Vagina (tissue), 2 donors: ENCODE measurements at places on chromosomes 12 and 14.

DNA sequence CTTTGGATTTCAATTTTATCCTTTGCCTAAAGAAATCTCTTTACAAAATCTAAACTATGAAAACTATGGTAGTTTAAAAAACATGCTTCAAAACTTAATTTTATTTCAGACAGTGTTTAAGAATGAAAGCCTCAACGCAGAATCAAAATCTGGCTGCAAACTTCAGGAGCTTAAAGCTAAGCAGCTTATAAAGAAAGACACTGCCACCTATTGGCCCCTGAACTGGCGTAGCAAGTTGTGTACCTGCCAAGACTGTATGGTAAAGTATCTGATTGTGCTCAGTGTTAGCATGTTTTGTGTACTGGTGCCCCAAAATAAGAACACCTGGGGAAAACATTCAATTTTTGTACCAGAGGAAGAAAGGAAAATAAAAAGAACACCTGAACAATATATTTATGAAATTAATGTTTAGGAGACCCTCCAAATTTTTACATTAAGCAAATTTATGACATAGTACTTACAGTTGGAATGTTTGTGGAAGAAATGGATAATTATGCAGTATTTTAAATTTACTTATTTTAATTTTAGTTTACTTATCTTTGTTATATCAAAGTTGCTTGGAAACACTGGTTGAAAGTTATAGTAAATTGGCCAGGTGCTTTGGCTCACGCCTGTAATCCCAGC lies 12.2 kb downstream of the UBR7 start:
- no peak for DNase-seq

- DNase-seq, result no peak
These were observed 158.2 kb upstream of the RGS6 start for GRCh38 chr14:71773898-71774481.

- DNase-seq, result no peak
These were observed 4.2 kb upstream of the AMN1 start for GRCh38 chr12:31732926-31733548.

DNA sequence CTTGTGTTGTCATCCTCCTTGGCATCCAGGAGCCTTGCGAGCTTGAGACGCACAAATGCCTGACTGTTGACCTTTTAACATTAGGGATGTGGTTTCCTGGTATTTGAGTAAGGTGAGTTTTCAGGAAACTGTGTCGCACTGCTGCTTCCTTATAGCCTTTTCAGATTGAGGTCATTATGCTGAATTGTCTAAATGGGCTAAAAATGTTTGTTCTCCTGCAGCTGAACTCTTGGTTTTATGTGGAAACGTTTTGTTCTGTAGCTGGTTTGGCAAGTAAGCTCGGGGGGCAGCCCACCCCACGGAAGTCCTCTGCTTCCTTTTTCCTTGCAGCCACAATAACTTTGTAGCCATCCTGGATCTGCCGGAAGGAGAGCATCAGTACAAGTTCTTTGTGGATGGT lies 5.7 kb downstream of the PRKAB1 start:
- no peak for DNase-seq

DNA sequence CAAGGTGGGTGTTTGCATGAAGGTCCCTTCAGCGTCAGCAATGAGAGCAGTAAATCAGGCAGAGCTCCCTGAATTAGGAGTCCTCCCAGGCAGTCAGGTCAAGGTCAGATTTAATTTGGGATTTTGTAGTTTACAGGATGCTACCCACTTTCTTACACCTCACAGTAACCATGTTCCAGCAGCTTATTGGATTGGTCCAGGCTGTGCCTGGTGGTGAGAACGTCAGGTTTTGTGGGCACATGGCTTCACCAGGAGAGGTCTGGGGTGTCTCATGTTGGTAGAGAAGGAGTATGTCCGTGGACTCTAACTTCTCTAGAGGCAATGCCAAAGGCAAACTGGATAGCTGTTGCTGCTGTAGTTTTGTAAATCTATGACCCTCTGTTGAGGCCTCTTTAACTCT lies 158.3 kb downstream of the CACNA1C start:
- DNase-seq, result no peak

GRCh38 chr12:6890789-6891645 lies 13.6 kb upstream of the LRRC23 start:
- DNase-seq, result peak; percentile 96

DNA sequence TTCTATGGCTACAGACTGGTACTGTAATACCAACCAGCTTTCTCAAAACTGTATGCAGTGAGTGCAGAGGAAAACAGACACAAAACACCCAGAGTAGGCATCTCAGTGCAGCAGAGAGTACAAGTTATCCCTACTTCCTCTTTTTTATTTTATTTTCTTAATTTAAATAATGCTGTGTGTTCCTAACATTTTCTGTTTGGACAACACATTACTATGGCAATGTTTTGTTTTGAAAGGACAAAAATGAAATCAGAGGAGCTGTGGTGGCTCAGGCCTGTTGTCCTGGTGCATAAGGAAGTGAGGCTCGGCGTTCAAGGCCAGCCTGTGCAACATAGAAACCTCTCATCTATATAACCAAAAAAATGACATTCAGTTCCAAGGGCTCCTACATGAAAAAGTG lies 33.7 kb upstream of the SELPLG start:
- no peak for DNase-seq

DNA sequence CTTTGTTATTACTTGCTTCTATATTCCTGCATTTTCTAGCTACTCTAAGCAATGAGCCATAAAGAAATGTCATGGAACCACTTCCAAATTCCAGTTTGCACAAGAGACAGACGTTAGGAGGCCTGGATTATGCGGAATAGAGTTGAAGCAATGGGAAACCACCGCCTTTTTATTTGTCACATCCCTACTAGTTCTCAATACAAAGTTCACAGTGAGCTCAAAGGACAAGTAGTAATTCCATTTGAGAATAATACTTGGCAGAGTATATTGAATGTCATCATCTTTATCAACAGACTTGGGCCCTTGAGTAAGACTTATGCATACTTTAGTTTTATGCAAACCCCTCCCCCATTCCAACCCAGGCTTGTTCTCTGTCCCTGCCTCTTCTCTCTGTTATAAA lies 3.7 kb upstream of the SLC15A5 start:
- DNase-seq, result no peak

- no peak for DNase-seq
These were observed 32.1 kb upstream of the C14orf180 start for GRCh38 chr14:104547310-104547997.

DNA sequence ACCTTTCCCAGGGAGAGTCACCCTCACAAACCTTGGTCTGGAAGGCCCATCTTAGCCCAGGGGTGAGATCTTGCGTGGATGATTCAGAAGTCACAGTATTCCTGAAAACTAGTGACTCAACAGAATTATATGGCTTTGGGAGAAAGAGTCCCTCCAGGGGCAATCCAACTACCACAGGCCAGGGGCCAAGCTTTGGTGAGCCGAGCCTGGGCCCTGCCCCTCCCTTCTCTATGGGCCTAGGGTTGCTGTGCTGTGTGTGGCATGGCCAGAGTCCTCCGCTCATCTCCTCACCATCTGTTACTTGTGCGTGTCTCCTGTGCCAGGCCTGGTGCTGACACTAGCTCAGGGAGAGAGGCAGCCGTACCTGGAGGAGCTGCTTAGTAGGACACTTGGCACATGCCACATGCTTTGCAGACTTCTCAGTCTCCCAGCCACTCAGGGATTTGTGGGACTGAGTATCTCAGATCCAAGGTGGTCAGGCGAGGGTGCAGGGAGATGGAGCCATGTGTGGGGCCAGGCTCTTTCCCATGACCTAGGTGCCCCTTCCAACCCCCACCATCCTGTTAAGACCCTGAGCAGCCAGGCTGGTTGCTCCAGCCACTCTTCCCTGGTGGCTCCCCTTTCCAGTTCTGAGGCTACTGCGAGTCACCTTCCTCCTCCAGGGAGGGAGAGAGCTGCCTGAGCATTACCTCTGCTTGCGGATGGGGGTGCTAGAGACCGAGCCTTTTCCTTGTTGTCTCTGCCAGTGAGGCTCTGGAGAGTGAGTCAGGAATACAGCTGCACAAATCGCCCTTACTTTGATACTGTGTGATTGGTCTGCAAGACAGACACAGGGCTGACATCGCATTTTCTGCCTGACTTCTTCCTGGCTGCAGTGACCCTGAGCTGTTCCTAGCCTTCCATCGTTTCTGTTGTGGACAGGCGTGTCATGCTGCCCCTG lies 94.1 kb downstream of the SLC25A47 start:
- no peak for DNase-seq

DNA sequence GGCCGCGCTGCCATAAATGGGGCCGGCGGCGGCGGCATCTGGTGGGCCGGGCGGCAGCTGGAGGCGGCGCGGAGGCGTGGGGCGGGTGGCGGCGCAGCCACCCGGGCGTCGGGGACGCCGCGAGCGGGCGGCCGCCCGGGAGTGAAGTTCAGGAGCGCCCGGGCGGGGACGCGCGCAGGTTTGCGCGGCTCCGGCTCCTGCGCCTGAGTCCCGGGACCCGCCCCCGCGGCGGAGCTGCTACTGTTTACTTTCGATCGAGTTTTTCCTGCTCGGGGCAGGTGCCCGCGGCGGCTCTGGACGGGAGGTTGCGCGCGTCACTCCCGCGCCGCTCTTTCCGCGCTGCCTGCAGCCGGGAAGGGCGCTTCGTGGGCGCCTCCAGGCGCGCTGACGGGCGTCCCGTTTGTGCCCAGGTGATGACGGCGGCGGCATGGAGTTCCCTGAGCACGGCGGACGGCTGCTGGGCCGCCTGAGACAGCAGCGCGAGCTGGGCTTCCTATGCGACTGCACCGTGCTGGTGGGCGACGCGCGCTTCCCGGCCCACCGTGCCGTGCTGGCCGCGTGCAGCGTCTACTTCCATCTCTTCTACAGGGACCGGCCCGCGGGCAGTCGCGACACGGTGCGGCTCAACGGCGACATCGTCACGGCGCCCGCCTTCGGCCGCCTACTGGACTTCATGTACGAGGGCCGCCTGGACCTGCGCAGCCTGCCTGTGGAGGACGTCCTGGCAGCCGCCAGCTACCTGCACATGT lies at the start of gene ZBTB42:
TSS of gene ZBTB42 (plus strand) at position 331 of the 749 bp plus-strand sequence. CDS start at position 428, 97 bp downstream.
- no peak for DNase-seq

DNA sequence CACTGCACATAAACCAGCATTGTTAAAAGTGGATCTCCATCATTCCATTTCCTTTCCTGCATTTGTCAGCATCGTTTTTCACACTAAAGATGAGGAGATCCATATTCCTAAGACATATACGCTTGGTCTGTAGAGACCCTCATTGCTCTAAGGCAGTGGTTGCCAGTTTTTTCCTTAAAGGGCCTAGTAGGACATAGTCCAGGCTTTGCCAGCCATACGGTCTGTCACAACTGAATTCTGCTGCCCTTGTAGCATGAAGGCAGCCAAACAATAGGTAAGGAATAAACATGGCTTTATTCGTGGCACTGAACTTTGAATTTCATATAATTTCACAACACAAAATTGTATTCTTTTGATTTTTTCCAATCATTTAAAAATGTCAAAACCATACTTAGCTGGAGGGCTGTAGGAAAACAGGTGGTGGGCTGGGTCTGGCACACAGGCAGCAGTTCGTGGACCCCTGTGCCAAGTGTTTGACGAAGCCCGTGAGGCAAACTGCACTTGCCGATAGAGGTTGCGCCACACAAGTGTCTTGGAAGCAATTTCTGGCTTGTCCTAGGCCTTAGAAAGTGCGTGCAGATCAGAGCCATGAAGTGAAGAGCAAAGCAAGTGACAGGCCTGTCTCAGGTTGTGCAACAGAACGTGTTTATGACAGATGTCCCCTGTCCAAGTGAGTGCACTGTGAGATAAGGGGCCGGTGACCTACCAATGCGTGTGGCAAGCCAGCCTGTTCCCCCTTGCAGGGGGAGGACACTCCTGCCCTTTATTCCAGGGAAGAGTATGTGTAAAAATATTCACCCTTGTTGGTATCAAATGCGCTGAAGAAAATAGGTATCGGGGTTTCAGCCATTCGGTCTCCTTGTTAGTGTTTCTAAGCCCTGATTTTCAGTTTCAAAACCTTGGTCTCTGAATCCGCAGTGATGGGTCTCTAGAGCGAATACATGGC lies 916 bp upstream of the CHPT1 start:
- DNase-seq, result no peak

DNA sequence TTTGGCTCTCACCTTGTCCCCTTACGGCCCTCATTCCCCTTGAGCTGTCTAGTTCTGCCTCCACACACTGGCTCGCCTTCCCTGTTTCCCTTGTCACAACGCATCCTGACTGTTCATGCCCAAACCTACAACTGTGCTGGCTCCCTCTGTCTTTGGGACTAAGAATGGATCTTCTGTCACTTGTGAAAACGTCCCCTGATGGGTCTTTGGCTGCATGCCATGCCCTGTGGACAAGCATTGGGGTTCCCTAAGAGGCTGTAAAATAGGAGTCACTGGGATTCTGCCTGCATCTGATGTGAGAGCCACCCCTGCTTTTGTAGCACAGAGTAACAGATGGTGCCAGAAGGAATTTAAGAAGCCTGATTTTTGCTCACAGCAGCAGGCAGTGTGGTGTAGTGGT lies 285.3 kb upstream of the CRY1 start:
- no peak for DNase-seq

DNA sequence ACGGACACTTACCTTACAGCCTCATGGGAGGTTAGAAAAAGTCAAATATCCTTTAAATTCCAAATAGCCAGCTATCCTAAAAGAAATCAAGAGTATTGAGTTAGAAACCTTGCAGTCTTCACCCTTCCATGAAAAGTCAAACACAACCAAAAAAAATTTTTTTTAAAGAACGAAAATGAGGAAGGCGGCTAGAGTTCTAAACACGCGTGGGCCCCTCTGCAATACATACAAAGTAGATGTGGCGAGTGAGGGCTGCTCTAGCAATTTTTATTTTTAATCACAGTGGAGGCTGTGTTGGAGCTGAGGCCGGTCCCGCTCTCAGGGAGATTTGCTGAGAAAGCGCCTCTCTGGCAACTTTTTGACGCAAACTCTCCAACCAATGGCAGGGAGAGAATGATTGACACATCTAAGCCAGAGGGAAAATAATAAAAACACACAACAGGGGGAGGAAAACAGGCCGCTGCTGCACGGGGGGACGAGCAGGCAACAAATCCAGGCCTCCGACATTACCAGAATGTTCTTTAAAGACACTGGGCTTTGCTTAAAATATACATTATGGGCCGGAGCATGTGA lies at the start of gene OTX2:
TSS of gene OTX2 (minus strand) at position 333 of the 573 bp plus-strand sequence. CDS start 5,023 bp downstream, outside the sequence.
- DNase-seq, result no peak

DNA sequence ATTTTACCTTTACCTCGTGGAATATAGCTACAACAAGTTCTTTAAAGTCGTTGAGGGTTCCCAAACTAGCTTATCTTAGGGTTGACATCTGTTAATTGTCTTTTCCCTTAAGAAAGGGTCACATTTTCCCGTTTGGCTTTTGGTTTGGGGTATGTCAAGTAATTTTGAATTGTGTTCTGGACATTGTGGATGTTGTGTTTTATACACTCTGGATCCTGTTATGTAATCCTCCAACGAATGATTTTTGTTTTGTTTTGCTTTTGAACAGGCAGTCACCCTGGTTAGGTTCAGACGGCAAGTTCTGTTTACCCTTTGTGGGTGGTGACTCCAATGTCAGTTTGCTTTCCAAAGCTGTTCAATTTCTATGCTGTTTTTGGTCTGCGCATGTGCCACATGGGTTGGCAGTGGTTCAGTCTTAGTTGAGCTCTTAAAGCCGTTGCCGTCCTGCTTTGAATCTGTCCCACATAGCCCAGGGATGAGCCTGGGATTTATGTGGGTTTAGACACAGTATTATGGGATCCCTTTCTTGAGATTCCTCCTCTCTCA lies 84.8 kb downstream of the TESC start:
- no peak for DNase-seq

GRCh38 chr14:79840103-79840502 lies 371.2 kb downstream of the DIO2 start:
- no peak for DNase-seq
